ENCODE measurements at places on chromosomes 13 and 19. TPM values are rescaled to one million over a fixed set of nuclear protein-coding genes. Genes with fewer than 3 reads are reported as not detected.

DNA sequence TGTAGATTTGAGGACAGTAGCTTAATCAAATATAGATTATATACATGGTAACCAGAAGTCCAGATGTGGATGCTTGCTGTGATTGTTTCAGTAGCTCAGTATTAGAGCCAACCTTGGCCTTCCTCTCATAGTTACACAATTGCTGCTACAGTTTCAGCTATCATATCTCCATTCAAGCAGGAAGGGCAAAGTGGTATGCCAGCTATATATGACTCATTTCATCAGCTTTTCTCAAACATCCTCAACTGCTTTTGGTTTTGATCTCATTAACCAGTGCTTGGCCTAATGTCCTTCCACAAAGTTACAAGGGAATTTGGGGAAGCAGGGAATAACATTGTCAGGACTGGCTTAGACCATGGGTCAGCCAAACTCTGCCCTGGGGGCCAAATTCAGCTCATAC, 73.0 kb upstream of the MAB21L1 start:
- H3K36me3 ChIP-seq = no peaks in the 10 kb centered on the region
- H3K4me3 ChIP-seq = no peak overlapping the region
- H3K4me1 ChIP-seq = no peaks in the 10 kb centered on the region
- H3K27ac ChIP-seq = no peak overlapping the region
- no peak for DNase-seq

- no peaks in the 10 kb centered on the region for H3K36me3 ChIP-seq
- peaks cover 9% of the 10 kb centered on the region for H3K4me1 ChIP-seq
- no peak for DNase-seq
- H3K27me3 ChIP-seq = no peaks in the 10 kb centered on the region
- H3K4me3 ChIP-seq = no peak overlapping the region
These were observed 85.7 kb downstream of the FOXO1 start for GRCh38 chr13:40580566-40581276.

DNA sequence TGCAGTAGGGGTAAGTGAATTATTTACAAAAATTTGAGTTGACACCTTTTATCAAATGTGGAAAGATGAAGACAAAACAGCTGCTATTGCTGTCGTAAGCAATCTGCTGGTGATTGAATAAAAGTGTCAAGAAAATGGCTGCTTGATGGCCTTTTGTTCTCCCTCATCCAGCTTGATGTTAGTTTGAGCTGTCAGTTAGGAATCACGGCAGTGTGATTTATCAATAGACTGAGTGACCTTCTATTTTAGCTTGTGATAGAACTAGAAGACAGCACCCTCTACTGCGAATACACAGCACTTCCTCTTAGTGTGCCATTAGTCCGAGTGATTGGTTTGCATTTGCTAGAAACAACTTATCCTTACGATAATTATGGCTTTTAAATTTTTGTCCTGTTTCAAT, 76.3 kb downstream of the MZT1 start:
- no peak overlapping the region for H3K4me3 ChIP-seq

- peak; percentile 8 for DNase-seq
- H3K27me3 ChIP-seq = no peaks in the 10 kb centered on the region
- H3K4me1 ChIP-seq = no peaks in the 10 kb centered on the region
These were observed 19.5 kb downstream of the RASA3 start for GRCh38 chr13:114112826-114113322.

- H3K27me3 ChIP-seq = no peaks in the 10 kb centered on the region
- no peaks in the 10 kb centered on the region for H3K36me3 ChIP-seq
- H3K4me3 ChIP-seq = no peak overlapping the region
These were observed 1386.6 kb upstream of the PCDH9 start for GRCh38 chr13:68616600-68617222.

DNA sequence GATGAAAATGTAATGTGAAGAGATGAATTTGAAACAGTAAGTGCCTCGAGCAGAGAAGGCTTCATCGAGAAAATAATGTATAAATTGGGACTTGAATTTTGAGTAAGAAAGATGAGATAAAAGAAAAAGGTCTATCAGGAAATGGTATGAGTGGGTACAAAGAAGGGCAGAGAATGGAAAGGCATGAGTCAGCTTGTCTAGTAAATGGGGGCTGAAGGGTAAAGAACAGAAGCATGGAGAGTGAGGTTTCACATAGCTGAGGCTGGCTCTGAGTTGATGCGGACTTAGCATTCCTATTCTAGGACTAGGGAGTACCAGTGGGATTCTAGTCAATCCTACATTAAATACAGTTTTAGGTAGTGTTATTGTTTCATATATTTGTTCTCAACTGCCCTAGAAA, 85.8 kb downstream of the ZC3H13 start:
- H3K27ac ChIP-seq = no peak overlapping the region
- no peaks in the 10 kb centered on the region for H3K4me1 ChIP-seq
- no peak overlapping the region for H3K4me3 ChIP-seq
- no peaks in the 10 kb centered on the region for H3K36me3 ChIP-seq

- H3K4me1 ChIP-seq = no peaks in the 10 kb centered on the region
- no peak overlapping the region for H3K27ac ChIP-seq
- peak overlapping the region; percentile 44 for H3K4me3 ChIP-seq
- H3K36me3 ChIP-seq = no peaks in the 10 kb centered on the region
- DNase-seq = no peak
- peaks cover 2% of the 10 kb centered on the region for H3K27me3 ChIP-seq
These were observed 5.9 kb downstream of the PRR36 start for GRCh38 chr19:7868326-7868670.

DNA sequence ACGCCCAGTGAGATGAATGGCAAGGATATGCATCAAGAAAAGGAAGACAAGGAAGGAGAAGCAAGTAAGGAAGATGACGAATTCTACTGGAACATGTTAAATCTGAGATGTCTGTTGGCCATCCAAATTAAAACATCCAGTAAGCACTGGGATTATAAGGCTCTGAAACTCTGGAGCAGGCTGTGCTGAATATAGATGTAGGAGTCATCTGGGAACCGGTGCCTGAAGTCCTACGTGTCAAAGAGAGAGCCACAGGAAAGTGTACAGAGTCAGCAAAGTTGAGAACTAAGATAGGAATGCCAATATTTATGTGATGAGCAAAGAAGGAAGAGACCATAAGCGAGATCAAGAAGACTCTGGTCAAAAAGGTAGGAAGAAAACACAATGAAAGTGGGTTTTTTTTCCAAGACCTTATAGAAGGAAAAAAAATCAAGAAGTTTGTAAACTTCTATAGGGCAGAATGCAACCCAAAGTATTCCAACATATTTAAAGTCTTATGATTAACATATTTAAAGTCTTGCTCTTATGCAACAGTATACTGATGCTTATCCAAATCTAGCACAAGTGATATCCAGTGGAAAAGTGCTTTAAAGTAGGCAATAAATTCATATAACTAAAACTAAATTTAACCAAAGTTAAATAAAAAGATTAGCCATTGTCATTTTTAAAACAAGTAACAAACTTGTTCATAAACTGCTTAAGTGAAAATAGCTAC, 51.2 kb upstream of the EEF1AKMT1 start:
- no peaks in the 10 kb centered on the region for H3K27me3 ChIP-seq
- H3K27ac ChIP-seq = no peak overlapping the region
- no peaks in the 10 kb centered on the region for H3K4me1 ChIP-seq

DNA sequence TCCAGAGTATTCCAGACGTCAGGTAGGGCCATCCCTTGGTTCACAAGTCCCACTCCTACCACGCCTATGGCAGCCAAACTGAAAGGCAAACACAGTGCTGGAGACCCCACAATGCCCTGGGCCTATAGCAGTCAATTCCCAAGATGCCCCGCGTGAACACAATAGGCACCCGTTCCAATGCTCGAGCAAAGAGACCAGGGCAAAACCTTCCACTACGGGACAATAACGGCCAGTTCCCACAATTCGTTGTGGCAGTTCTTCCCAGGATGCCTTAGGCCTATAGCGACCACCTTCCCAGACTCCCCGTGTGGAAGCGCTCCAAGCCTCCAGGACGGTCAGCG, 538 bp downstream of the ZNF428 start:
- H3K27me3 ChIP-seq = no peaks in the 10 kb centered on the region
- no peaks in the 10 kb centered on the region for H3K36me3 ChIP-seq
- no peaks in the 10 kb centered on the region for H3K4me1 ChIP-seq
- peak overlapping the region; percentile 91 for H3K27ac ChIP-seq
- H3K4me3 ChIP-seq = peak overlapping the region; percentile 87

DNA sequence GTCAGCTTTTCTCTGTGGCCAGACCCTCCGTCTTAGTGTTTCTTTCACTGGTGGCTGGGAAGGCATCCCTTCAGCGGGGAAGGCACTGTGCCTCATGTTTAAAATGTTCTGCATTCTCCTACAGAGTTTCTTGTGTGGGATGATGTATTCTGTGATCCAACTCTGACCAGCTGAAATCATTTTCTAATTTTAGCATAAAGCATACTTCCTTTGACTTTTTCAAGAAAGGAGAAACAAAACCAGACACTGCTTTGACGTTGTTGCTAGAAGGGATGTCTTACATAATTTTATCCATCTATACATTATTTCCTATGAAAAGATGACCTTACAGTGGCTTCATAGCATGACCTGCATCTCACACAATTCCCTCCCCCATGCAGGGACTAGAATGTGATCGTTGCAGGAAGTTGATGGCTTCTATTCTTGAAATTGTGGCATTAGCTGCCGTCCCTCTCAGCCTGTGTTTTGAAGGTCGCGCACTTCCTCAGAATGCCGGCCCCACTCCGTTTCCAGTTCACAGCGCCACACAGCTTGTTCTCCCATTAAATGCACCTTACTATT, 38.6 kb upstream of the TEX29 start:
- no peaks in the 10 kb centered on the region for H3K36me3 ChIP-seq
- no peak overlapping the region for H3K4me3 ChIP-seq
- no peaks in the 10 kb centered on the region for H3K27me3 ChIP-seq
- H3K4me1 ChIP-seq = no peaks in the 10 kb centered on the region

DNA sequence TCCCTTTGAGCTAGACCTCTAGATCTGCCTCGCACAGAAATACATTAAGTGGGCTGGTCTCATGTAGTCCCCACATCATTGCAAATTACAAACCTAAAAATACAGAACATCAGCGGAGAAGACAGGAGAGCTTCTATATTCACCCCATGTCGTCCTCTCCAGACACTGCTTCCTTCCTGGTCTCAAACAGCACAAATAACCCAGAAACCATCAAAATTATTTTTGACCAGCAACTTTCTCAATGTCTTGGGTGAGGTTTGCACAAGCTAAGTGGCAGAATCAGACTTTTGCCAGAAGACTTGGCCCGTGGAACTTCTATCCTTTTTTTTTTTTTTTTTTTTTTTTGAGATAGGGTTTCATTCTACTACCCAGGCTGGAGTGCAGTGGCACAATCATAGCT, 28.2 kb downstream of the CLEC17A start:
- no peaks in the 10 kb centered on the region for H3K4me1 ChIP-seq
- no peak overlapping the region for H3K4me3 ChIP-seq
- no peaks in the 10 kb centered on the region for H3K36me3 ChIP-seq
- no peak overlapping the region for H3K27ac ChIP-seq

DNA sequence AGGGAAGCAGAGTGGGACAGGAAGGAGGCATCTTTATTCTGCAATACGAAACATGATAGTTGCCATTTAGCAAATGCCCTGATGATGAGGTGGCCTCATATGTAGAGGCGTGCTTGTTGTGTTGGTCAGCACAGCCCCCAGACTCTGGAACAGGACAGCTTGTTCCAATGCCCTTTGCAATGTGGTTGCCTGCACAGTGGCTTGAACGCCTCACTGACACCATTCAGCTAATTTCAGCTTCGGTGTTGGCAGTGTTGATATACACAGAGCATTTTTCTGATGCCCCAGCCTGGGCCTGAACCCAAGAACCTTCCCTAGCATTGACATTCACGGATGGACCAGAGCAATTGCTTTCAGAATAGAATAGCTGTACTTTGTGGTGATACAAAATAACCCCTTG, 133.3 kb downstream of the HS6ST3 start:
- H3K4me1 ChIP-seq = no peaks in the 10 kb centered on the region
- H3K36me3 ChIP-seq = no peaks in the 10 kb centered on the region
- no peak overlapping the region for H3K4me3 ChIP-seq
- DNase-seq = no peak
- no peaks in the 10 kb centered on the region for H3K27me3 ChIP-seq

DNA sequence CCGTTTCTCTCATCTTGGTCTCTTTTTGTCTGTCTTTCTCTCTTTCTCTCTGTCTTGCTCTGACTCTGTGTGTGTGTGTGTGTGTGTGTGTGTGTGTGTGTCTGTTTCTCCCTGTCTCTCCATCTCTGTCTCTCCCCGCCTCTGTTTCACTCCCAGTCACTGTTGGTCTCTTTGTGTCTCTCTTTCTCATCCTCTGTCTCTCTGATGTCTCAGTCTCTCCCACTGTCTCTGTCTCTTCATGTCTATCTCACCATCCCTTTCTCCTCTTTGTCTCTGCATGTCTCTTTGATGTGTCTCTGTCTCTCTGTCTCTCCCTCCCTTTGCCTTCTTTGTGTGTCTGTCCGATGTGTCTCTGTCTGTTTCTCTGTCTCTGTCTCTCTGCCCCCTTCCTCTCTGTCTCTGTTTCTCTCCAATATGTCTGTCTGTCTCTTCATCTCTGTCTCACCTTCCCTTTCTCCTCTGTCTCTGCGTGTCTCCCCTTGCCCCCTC, 2.5 kb downstream of the NFIC start:
- H3K4me3 ChIP-seq = peak overlapping the region; percentile 96
- DNase-seq = no peak
- peak overlapping the region; percentile 97 for H3K27ac ChIP-seq
- no peaks in the 10 kb centered on the region for H3K36me3 ChIP-seq
- H3K4me1 ChIP-seq = peaks cover 23% of the 10 kb centered on the region

GRCh38 chr13:80441968-80442367, 101.0 kb upstream of the SPRY2 start:
- H3K27ac ChIP-seq = no peak overlapping the region
- H3K4me3 ChIP-seq = no peak overlapping the region
- DNase-seq = no peak
- no peaks in the 10 kb centered on the region for H3K4me1 ChIP-seq
- H3K27me3 ChIP-seq = no peaks in the 10 kb centered on the region
- H3K36me3 ChIP-seq = no peaks in the 10 kb centered on the region

GRCh38 chr19:49767381-49767780, 580 bp downstream of the AP2A1 start:
- no peak for DNase-seq
- H3K36me3 ChIP-seq = no peaks in the 10 kb centered on the region
- H3K4me3 ChIP-seq = peak overlapping the region; percentile 96
- no peaks in the 10 kb centered on the region for H3K27me3 ChIP-seq

DNA sequence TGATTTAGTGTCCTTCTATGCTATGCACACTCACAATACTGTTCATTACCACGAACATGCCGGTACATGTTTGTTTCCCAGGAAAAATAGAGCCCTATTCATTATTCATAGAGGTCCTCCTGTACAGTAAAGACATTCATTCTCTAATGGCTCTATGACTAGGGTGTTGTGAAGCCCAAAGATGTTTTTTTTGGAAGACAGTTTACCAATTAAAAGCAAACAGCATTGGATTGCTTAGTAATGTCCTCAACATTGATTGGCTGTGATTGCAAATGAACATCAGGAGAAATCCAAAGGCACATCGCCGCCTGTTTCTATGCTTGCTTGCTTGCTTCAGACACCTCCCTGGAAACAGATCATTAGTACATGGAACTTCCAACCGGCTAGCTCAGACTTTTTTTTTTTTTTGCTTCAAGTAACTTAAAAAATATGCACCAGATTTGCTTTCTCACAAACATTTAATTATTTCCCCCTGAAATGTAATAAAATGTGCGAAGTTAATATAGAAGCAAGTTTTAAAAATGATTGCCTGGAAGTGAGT, 8.8 kb upstream of the GPC6 start:
- DNase-seq = no peak
- no peaks in the 10 kb centered on the region for H3K4me1 ChIP-seq
- H3K36me3 ChIP-seq = no peaks in the 10 kb centered on the region
- no peaks in the 10 kb centered on the region for H3K27me3 ChIP-seq
- H3K27ac ChIP-seq = no peak overlapping the region

KLF1 gene
- not detected for total RNA-seq

SYNGR4 gene
- total RNA-seq = not detected

SERPINE3 gene
- total RNA-seq = not detected

ELF1 gene
- 96.1 TPM for total RNA-seq

LILRB1 gene
- total RNA-seq = 1.2 TPM

ZNF443 gene
- 8.1 TPM for total RNA-seq

ZNF606 gene
- total RNA-seq = 5.6 TPM

LILRB2 gene
- total RNA-seq = 1.2 TPM

CYP2F1 gene
- total RNA-seq = not detected

TUBB4A gene
- not detected for total RNA-seq

ZNF112 gene
- 23.2 TPM for total RNA-seq
